ENCODE measurements at places on chromosomes 5 and 9. TPM values are rescaled to one million over a fixed set of nuclear protein-coding genes. Genes with fewer than 3 reads are reported as not detected.

GRCh38 chr5:55868846-55869245, 17.7 kb downstream of the IL31RA start:
- DNase-seq, result no peak

DPP7 gene
- 153 TPM for total RNA-seq

KIF4B gene
- total RNA-seq, result not detected

WHRN gene
- 0.56 TPM for total RNA-seq

GRCh38 chr5:52469420-52469819, 318.3 kb upstream of the ITGA1 start:
- DNase-seq, result no peak

RGS7BP gene
- 5.4 TPM for total RNA-seq

DNA sequence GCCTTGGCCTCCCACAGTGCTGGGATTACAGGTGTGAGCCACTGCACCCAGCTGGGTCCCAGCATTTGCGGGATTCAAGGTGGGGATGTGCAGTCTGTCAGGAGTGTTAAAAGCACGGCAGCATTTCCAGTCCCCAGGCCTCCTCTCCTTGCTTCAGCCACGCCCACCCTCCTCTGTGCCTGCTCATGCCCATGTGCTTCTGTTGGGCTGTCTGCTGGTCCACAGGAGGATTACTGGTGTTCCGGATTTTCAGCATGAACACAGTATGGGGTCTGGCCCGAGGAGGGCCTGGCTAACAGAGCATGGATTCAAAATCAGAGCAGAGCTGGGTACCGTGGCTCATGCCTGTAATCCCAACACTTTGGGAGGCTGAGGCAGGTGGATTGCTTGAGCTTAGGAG, 5.5 kb downstream of the ARRDC1 start:
- no peak for DNase-seq

PDE8B gene
- 0.62 TPM for total RNA-seq

DNA sequence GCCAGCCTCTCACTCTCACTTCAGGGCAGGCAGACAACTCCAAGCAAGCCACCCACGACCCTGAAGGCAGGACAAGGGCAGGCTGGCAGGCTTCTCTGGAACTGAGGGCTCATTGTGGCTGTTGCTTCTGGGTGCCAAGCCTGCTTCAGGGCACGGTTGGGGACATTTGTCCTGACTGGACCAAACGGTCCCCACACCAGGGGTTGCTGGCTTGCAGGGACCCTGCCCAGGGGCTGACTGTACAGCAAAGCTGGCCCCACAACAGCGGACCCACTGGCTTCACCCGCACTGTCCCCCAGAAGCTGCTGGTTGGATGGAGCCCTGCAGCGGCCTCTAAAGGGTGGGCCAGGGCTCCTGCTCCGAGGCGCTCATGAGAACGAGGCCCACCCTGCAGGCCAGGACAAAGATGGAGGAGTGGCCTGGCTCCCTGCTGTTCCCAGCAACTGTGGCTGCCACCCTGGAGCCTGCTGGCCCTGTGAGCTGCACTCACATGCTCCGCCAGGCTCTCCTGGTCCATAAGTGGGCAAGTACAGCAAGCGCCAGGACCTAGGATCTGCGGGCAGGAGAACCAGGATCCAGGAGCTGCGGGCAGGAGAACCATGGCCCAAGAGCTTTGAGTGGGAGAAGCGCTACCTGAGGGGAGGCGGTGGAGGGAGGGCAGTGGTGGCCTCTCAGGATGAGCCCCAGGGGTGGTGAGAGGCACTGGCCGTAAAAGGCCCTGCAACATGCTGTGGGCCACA, 34.4 kb upstream of the NSMF start:
- no peak for DNase-seq

LCN15 gene
- not detected for total RNA-seq

ACSL6 gene
- 3.0 TPM for total RNA-seq

DNA sequence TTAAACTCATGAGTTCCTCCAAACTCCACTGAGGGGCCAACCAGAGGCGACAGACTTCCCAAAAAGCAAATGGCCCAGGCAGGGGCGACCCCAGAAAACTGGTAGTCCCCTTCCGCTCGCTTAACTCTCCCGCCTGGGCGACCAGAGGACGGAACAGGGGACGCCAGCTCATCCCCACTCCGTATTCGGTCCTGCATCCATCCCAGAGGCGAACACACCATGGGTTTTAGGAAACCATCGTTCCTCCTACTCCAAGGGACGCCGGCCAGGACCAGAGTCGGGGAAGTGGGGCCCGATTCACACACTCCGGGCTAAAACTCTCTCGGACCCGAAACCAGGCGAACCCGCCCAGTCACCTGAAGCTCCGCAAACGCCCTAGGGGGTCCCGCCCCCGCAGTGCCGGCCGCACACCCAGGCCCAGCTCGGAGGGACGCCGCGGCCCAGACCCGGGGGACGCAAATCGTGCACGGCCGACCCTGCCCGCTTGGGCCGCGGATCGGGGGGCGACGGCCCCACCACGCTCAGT, 478 bp downstream of the TEX10 start:
- DNase-seq, result peak; percentile 50

DNA sequence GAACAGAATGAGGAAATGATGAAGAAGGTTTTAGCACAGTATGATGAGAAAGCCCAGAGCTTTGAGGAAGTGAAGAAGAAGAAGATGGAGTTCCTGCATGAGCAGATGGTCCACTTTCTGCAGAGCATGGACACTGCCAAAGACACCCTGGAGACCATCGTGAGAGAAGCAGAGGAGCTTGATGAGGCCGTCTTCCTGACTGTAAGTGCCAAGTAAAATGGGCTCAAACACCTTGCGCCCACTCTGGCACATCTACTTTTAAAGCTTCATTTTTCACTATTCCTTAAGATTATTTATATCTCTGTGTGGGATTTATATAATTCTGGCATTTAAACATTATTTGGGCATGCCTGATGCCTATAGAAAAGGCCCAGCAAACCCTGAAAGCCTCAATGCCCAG, 55.6 kb downstream of the CMYA5 start:
- no peak for DNase-seq

C5orf58 gene
- total RNA-seq, result 0.65 TPM

DNA sequence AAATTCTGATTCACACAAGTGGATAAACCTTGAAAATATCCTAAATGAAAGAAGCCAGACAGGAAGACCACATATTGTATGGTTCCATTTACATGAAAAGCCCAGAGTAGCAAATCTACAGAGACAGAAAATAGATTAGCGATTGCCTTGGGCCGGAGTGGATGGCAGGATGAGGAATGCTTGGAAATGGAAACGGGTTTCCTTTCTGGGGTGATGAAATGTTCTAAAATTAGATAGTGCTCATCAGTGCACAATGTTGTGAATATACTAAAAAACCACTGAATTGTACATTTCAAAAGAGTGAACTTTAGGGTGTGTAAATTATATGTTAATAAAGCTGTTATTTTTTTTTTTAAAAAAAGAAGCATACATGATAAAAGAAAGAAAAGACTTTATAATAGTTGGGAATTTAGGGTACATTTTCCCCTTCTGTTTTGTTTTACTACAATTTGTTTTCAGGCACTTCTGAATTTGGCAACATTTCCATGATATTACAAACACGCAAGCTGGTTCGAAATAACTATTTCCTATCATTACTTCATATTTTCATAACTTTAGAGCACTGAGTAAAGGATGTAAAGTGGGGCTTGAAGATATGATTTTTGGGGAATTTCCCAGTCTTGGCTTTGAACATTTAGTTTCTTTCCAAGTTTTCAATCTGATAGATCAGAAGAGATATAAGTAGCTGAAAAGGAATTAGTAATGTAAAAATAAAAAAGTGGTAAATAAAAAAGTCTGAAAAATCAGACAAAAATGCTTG, 23.9 kb downstream of the SLC35A4 start:
- DNase-seq, result no peak

DEPDC1B gene
- total RNA-seq, result 0.27 TPM

DNA sequence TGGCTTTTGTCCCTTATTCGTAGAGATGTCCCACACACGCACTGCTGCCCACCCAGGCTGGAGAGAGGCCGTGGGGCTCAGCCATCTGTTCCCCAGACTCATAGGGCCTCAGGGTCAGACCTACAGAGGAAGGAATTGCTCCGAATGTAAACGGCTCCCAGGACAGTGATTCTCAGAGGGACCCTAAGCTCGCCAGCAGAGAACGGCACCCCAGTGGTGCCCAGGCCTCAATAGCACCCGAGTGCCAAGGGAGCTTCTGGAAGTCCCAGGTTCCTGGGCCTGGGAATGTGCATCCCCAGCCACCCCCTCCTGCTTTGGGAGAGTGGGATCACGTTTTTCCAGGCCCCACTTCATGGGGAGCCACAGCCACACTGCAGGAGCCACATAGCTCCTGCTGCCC, 32.9 kb upstream of the CNOT6 start:
- DNase-seq, result no peak

DNA sequence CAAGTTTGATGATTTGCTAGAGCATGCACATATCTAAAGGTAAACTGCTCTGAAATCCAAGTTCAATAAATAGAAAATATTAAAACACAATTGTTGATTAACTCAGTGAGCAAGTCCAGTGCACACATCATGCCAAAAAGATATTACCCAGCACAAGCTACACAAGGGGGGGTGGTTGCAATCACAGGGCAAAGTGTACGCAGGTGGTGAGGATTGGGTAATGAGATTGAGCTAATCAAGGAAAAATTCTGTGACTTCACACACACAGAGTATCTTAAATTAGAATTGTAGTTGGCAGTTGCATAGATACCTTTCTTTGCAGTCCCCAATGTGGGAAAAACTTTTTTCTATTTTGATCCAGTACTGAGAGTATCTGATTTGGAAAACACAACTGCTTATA, 156.1 kb upstream of the NTRK2 start:
- no peak for DNase-seq

DNA sequence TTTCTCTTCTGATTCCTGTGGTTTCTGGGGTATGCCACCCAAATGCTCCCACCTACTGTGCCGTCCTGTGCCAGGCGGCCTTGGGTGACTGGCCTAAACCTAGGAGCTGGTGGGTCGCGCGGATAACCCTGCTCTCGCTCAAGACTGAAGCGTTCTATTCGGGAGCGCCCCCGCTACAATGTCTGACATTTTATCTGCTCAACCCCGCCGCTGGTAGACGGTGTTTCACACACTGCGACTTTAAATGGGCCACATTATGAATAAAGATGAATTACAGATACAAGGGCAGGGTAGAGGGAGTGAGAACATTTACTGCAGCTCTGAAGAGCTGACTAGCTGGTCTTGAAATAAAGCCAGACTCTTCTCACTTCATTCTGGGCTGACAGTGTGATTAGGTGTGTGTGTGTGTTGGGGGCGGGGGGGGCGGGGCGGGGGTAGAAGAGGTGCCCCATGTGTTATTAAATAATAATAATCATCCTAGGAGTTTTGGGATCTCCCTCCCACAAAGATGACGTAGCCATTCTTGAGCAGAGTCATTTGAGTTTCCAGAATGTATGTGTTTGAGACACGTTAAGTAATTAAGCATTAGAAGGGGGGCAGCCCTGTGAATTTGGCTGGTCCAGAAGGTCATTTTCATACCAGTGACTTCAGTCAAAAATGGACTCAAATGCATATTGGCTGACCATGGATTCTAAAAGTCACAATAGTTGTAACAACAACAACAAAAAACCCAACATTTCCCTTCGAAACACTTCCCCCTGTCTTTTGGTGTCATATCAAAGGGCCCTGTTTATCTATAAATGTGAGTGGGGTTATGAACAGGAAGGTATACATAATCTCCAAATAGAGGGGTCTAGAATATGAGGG, 1.0 kb upstream of the PTCH1 start:
- DNase-seq, result no peak

SVEP1 gene
- total RNA-seq, result 6.8 TPM

GRCh38 chr9:84759300-84759750, 89.8 kb downstream of the NTRK2 start:
- no peak for DNase-seq

GRCh38 chr5:40224421-40224820, 455.3 kb upstream of the PTGER4 start:
- no peak for DNase-seq

- DNase-seq, result no peak
Observed at GRCh38 chr9:91421971-91422757, 1.5 kb downstream of the NFIL3 start.

- no peak for DNase-seq
Observed at GRCh38 chr9:130901498-130902203, 5.0 kb upstream of the QRFP start.

- DNase-seq, result no peak
Observed at GRCh38 chr9:109901201-109901600, 121.2 kb downstream of the PALM2AKAP2 start.

- peak; percentile 71 for DNase-seq
Observed at GRCh38 chr5:139664086-139664693, 16.0 kb downstream of the CXXC5 start.

SOHLH1 gene
- total RNA-seq, result not detected

LECT2 gene
- total RNA-seq, result not detected

- no peak for DNase-seq
Observed at GRCh38 chr9:70563431-70564204, 149.2 kb upstream of the KLF9 start.

DNA sequence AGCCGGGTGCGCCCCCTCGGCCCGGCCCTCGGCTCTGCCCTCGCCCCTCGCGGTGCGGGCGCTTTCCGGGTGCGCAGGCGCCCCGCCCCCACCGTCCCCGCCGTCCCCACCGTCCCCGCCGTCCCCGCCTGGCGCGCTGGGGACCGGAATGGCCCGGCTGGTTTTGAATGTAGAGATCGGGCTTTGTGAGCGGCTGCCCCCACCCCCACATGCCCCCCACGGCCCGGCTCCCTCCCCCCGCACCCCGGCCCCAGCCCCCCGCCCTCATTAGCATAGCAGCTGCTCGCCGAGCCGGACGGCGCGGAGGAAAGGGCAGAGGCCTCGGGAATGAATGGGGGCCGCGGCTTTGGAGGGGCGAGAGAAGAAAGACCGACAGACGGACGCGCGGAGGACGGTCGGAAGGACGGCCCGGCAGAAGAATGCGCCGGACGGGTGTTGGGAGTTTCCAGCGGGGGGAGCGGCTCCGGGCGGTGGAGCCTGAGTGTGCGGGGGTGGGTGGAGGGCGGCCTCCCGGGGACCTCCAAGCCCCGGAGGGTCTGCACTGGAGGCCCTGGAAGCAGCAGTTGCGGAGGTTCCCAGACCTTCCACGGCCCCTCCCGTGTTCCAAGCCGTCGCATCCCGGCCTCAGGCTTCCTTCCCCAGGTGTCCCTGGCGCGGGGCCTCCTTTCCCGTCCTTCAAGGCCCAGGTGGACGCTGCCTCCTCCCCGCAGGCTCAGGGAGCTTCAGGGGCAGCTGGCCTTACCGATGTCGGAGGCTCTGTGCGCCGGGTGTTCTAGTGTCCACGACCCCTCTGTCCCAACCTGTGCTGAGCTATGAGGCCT, 6.0 kb downstream of the NRARP start:
- DNase-seq, result no peak

NRG2 gene
- total RNA-seq, result 2.1 TPM

DNA sequence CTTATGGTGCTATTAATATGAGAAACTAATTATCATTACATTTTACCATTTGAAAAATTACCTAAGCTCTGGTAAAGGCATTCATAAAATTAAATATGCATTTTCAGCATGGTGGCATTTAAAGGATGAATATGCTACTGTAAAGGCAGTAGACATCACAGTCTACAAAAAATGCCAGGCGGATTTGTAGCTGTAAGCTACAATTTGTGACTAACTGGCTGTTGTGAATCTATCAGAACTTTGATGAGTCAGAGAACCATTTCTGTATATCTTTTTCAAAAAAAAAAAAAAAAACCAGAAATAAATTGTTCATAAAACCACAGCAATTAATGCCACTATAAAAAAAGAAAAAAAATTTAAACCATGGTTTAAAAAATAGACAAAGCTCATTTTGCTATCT, 186.3 kb downstream of the NFIB start:
- DNase-seq, result no peak
